ENCODE measurements at places on chromosomes 7 and 10.
A peak's percentile ranks its signal among the peaks of the same experiment; 100 is the strongest.

GRCh38 chr10:84139126-84140035, at the start of gene GHITM:
GHITM (plus strand) TSS chr10:84139509; CDS start chr10:84141501, 1,992 bp downstream.
- peak; percentile 99 for DNase-seq

DNA sequence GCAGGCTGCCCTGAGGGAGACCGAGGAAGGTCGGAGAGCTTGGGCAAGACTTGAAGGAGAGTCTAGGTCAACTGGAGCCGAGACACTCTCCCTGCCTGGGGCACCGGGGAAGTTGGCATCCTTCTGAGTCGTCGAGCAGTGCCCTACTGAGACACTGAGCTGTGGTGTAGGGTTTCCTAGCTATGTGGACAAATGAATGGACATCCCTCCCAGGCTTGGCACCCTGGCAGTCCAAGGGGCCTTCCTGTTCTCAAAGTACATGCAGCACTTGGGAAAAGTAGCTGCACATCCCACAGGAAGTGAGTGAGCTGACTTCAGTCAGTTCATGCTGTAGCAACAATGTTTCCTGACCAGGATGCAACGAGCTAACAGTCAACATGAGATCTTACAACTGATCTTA, 57.2 kb upstream of the INPP5A start:
- DNase-seq, result peak; percentile 26

DNA sequence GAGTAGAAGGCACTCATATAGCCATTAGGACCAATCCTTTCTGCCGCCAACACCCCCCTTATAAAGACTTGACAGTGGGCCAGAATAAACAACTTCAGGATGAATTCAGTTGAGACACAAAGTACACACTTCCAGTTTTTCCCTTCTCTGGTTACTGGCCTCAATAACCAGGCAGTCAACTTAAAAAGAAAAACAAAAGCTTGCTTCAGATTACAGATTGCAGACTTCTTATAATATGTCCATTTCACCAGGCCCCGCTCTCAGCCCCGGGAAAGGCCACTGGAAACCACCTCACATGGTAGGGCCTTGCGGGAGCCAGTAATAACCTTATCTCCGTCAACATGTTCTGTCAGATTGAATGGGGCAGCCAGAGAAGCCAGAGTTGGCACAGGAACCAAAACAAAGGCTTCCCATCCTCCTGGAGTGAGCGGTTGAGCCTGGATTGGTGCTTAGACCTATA, 108.8 kb downstream of the EGFR start:
- DNase-seq, result peak; percentile 84

- DNase-seq, result no peak
Observed at GRCh38 chr10:9508606-9509005, 1454.1 kb downstream of the GATA3 start.

DNA sequence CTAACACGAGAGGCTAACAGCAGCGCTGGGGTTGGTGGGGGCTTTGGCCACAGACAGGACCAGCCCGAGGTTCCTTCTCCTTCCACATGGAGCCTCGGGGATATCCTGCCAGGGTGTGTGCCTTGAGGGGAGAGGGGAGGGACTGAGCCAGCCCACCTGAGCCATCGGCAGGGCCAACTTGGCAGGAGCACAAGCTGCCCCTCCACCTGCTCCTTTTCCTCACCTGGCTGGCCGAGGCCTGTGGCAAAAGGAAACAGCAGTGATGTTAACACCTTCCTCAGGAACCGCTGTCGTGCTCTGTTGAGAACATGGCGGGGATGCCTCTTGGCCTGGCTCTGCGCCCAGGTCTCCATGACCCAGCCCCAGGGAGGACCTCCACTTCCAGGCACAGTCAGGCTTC, 255.1 kb upstream of the PPP2R2D start:
- DNase-seq, result no peak

- DNase-seq, result no peak
Observed at GRCh38 chr7:36006636-36007229, 146.3 kb upstream of the EEPD1 start.

DNA sequence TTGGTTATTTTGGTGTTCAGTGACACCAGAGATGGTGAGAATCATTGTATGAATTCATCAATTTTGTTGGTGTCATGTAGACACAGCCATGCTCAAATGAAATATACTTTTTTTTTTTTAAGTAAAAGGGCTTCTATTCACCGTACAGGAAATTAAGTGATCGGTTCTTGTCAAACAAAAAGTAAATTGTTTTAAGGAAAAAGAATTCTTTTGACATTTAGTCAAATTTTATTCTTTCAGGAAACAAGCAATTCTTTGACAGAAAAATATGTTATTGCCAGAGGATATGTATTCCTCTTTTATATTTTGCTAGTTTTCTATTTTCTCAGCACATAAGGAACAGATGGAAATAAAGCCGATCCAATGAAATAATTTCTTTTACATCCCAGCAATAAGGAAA, 551.9 kb downstream of the MAGI2 start:
- DNase-seq, result no peak

GRCh38 chr7:2014391-2015241, 218.1 kb downstream of the MAD1L1 start:
- no peak for DNase-seq

- no peak for DNase-seq
Observed at GRCh38 chr7:3955026-3955425, 654.0 kb downstream of the SDK1 start.

DNA sequence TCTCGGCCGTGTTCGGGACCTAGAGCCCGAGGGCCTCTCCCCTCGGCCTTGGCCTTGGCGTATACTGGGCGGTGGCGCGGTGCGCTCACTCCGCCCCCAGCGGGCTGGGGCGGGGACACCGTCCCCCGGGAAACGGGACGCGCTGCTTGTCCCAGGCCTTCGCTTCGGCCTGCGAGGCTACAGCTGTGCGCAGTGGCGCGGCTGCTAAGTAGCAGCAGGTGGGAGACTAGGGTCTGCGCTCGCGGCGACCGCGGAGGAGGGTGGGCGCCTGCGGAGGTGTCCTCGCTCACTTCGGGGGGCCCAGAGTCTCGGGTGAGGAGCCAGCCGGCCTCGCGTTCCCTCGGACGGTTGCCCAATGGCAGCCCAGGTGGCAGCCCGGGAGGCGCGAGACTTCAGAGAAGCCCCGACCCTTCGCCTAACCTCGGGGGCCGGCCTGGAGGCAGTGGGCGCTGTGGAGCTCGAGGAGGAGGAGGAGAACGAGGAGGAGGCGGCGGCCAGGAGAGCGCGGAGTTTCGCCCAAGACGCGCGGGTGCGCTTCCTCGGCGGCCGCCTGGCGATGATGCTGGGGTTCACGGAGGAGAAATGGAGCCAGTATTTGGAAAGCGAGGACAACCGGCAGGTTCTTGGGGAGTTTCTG, at the start of gene DNAH11:
TSS of gene DNAH11 (plus strand) at position 149 of the 637 bp plus-strand sequence. CDS start at position 356, 207 bp downstream.
- DNase-seq, result peak; percentile 17

DNA sequence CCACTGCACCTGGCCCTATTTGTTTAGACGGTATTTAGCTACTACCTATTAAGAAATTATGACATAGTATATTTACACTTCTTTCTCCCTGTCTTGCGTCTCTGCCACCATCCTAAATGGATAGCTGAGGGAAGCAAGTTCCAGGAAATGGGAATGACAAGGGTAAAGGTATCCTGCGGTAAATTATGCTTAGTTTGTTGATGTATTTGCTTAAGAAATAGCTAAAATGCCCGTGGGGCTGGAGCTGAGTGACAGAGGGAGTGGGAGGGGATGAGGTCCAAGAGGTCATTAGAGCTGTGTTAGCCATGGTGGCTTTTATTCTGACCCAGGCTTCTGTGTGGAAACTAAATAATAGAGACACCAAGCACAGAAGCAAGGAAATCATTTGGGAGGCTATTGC, 29.0 kb upstream of the UBE2D1 start:
- no peak for DNase-seq

- no peak for DNase-seq
Observed at GRCh38 chr7:143394068-143394467, 12.9 kb downstream of the ZYX start.

GRCh38 chr10:2813693-2814092, 253.7 kb upstream of the PFKP start:
- DNase-seq, result no peak

DNA sequence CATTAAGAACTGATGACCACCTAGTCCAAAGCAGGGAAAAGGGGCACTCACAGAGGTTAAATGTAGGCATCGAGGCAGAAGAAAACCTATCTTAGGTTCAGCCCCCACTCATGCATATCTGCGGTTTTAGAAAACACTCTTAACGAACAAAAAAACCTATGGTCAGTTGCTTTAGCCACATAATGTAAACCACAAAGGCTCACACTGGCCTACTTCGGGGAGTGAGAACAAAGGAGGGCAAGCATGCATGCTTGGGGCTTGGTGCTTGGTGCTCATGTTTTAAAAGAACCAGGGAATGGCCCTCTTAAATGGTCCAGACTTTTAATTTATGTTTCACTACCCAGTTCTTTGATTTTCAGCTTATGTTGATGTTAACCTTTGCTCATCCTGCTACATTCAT, 14.2 kb downstream of the INSYN2A start:
- no peak for DNase-seq

- peak; percentile 61 for DNase-seq
Observed at GRCh38 chr10:6300106-6300783, 97.5 kb downstream of the PFKFB3 start.

- DNase-seq, result no peak
Observed at GRCh38 chr7:55336540-55336939, 28.6 kb upstream of the LANCL2 start.

DNA sequence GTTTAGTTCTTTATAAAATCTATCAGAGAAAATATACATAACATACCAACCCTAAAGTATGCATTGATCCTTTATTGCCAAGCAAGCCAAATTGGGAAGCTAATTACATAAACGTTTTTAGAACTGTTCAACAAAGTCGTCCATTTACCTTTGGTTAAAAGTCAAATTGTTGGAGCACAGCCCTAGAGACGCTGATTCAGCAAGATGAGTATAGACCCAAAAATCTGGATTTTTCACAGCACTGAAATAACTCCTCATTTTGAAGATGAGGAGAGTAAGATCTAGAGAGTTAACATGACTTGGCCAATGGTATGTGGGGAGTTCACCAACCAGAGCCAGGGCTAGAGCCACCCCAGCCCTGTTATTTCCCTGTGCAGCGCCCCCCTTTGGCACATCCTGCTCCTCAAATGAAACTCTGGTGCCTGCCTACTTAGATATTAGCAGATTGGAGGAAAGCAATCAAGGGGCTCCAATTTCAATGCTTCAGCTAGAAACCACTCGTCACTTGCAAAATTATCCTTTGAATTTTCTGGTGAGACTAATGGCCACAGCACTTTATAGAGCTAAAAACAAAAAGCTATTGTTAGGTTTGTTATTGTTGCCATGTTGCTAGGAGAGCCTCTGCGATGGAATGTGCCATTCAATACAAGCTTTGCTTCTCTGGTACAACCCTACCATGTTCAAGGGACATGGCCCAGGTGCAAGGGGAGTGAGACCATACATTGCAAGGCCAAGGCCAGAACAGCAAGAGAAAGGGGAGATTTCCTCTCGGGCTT, 132.6 kb upstream of the ZEB1 start:
- no peak for DNase-seq

GRCh38 chr7:2019711-2020511, 212.8 kb downstream of the MAD1L1 start:
- DNase-seq, result peak; percentile 95

DNA sequence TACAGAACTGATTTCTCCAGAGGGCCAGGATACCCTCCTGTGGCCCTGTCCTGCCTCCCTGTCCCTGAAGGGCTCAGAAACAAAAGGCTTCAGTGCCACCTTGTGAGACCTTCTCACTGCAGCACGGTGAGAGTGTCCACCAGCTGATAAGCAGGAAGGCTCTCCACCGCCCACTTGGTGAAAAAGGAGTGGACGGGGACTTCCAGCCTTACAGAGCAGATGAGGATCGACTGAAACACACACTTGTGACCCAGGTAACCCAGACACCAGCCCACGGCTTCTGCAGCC, 330.1 kb downstream of the GRID1 start:
- no peak for DNase-seq

DNA sequence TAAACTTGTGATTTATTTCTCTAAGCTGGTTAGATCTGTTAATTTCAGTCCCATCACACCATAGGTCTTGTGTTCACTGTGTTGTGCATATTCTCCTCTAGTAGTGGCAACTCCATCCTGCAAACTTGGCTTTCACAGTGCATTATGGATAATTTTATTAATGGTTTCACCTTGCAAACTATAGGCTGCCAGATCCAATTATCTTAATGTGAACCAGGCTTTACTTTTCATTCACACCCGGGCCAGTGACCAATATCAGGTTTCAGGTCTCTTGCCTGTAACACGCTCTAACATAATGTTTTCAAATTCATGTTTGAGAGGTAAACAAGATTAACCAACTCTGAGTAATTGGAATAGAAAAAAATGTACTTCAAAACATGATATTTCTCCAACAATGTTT, 1293.0 kb downstream of the REEP3 start:
- no peak for DNase-seq

- peak; percentile 69 for DNase-seq
Observed at GRCh38 chr10:104336821-104337467, 1.3 kb downstream of the ITPRIP start.

DNA sequence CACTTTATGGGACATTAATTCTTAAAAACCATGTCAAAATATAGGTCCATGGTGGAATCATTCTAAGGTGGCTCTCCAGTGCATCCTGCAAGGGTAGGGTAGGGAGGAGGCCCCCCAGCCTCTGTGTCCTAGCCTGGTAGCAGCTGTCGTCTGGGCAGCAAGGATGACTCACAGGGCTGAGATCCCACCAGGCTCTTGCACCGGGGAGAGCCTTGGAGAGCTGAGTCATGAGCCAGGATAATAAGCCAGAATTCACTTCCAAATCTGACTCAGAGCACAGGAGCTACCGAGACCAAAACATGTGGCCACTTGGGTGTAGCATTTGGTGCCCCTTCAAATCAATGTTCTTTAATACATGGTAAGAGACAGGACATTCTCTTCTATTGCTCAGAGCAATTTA, 298.5 kb downstream of the NEBL start:
- DNase-seq, result peak; percentile 96

GRCh38 chr10:122702275-122702674, 2.6 kb upstream of the C10orf120 start:
- DNase-seq, result no peak

- no peak for DNase-seq
Observed at GRCh38 chr7:150322114-150322832, 882 bp upstream of the LRRC61 start.

GRCh38 chr7:156827587-156828203, 65.3 kb downstream of the LMBR1 start:
- DNase-seq, result peak; percentile 9

- DNase-seq, result peak; percentile 6
Observed at GRCh38 chr10:43214071-43214955, 52.6 kb downstream of the RASGEF1A start.

- DNase-seq, result no peak
Observed at GRCh38 chr7:146000882-146001281, 115.7 kb upstream of the CNTNAP2 start.

DNA sequence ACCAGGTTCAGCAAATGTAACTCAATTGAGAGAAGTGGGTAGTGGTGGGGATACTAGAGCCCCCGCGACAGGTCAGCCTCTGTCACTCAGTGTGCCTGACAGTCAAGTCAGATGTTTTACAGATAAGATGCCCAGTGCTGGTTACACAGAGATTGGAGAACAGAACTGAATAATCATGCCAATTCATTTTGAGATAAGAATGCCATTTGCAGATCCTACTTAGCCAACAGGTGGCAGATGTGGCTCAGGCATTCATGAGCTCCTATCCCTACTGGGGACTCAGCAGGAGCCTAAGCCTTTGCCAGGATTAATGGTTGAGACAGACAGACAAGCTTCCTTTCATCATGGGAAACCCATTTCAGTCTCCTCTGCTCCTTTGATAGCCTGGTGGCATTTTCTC, 137.8 kb downstream of the MAPK8 start:
- DNase-seq, result peak; percentile 35
